ENCODE measurements at places on chromosomes 7 and 10.

DNA sequence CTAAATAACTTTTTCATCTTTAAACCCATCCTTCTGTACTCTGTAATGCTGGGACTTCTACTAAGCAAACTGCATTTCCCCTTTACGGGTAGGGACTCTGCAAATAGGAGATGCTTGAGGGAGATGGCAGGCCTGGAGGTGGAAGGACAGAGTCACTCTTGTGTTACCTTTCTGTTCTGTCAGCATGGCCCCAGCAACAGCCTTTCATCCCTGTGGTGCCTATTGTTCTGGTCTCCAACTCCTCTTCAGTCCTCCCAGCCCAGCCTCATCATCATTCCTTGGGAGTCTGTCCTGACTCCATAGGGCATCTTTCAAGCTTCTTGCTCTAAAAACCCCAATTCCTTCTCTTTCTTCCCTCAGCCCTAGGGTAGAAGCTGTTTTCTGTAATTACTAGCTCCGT is 230.0 kb downstream of the SNX13 start:
- peaks cover 11% of the 10 kb centered on the region for H3K27me3 ChIP-seq
- H3K4me1 ChIP-seq, result peaks cover 5% of the 10 kb centered on the region
- no peaks in the 10 kb centered on the region for H3K36me3 ChIP-seq
- DNase-seq, result no peak

- H3K36me3 ChIP-seq, result no peaks in the 10 kb centered on the region
- no peaks in the 10 kb centered on the region for H3K4me1 ChIP-seq
- H3K27ac ChIP-seq, result peak overlapping the region; percentile 51
- H3K27me3 ChIP-seq, result peaks cover 32% of the 10 kb centered on the region
Measured at GRCh38 chr10:14184841-14185315, 145.8 kb downstream of the FRMD4A start.

DNA sequence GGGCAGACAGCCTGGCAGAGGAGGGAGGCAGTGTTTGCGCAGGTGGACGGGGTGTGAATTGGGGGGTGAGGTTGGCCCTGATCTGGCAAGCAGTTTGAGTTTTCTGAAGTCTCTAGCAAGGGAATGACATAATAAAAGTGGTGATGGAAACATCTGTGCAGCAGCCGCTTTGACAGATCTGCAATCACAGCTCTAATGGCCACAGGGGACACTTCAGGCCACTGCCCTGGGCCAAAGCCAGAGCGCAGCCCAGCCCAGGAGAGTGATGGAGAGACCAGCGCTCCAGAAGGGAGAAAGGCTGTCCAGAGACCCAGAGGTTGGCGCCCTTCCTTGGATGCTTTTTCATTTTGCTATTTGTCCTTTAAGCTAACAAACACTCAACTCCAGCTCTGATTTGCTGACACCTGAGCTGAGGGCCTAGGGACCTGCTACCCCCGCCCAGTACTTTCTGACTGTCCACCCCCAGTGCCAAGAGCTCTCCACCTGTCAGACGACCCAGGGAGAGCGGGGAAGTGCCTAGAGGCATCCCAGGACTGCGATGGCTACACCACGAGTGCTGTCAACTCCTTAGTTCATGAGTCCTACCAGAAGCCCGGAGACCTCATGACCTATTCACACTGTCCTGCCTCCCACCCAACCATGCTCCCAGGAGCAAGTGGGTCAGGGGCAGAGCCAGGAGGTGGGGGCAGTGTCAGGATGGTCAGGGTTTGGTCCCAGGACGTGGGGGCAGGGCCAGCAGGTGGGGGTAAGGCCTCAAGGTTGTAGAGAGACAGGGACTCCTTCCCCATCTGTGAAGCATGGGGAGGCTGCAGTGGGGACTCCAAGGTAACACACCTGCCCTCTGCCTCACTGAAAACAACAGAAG is 112.6 kb downstream of the PRKAG2 start:
- DNase-seq, result no peak
- H3K27ac ChIP-seq, result no peak overlapping the region
- H3K27me3 ChIP-seq, result peaks cover 17% of the 10 kb centered on the region
- no peaks in the 10 kb centered on the region for H3K36me3 ChIP-seq

DNA sequence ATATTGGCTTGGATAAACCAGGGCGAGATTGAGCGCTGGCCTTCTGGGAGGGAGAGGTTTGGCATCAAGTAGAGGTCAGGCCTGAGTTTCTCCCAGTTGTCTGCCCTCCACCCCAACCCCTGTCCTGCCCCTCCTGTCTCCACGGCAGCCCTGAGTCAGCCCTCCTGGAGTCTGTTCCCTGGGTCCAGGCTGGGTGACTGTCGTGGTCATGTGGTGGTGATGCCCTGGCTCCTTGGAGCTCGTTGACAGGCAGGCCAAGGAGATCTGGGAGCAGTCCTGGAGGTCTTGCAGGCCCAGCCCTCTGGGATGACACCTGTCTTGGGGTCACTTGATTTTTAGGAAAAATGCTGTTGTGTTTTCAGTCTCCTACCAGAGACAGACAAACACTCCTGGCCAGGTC is 53.6 kb upstream of the PODXL start:
- no peak for DNase-seq
- peaks cover 23% of the 10 kb centered on the region for H3K4me1 ChIP-seq

- no peaks in the 10 kb centered on the region for H3K36me3 ChIP-seq
- H3K27me3 ChIP-seq, result no peaks in the 10 kb centered on the region
- no peaks in the 10 kb centered on the region for H3K4me1 ChIP-seq
- no peak overlapping the region for H3K4me3 ChIP-seq
- DNase-seq, result no peak
Measured at GRCh38 chr7:71165708-71166107, 33.8 kb downstream of the GALNT17 start.

- H3K27ac ChIP-seq, result no peak overlapping the region
- no peak overlapping the region for H3K4me3 ChIP-seq
- no peaks in the 10 kb centered on the region for H3K4me1 ChIP-seq
- H3K36me3 ChIP-seq, result no peaks in the 10 kb centered on the region
- H3K27me3 ChIP-seq, result no peaks in the 10 kb centered on the region
Measured at GRCh38 chr7:49980465-49980864, 112.6 kb downstream of the ZPBP start.

DNA sequence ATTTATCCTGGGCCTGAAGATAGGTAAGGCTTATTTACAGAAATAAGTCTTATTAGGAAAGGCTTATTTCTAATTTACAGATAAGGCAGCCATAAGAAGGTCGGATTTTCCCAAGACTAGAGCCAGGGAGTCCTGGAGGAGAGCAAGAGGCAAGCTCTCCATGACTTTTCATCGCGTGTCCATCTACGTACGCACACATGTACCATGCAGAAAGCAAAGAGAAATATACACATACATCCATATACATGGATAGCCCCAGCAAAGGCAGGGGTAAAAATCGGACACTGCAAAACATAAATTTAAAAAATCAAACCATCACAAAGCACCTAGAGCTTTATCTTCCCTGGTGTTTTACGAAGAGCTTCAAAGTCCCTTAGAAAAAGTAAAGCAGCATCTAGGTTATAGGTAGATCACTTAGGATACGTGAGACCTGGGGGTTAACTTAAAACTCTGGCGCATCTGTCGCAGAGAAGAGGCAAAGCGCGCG is 25.8 kb upstream of the ZRANB1 start:
- H3K36me3 ChIP-seq, result peaks cover 6% of the 10 kb centered on the region
- H3K27ac ChIP-seq, result peak overlapping the region; percentile 96
- peak overlapping the region; percentile 93 for H3K4me3 ChIP-seq
- DNase-seq, result peak; percentile 11
- H3K27me3 ChIP-seq, result peaks cover 15% of the 10 kb centered on the region

- H3K36me3 ChIP-seq, result peaks cover 3% of the 10 kb centered on the region
- peak within 1 kb of the TSS; percentile 21 for H3K27ac ChIP-seq
- no peak for DNase-seq
- H3K27me3 ChIP-seq, result peaks cover 90% of the 10 kb centered on the region
Measured at GRCh38 chr10:123147635-123148413, at the start of gene HMX2. HMX2 (plus strand) TSS chr10:123148136; CDS start chr10:123148379, 243 bp downstream.

All from type B pancreatic cell (in vitro differentiated cells).